Tibial nerve (tissue), 4 donors: ENCODE measurements at places on chromosomes 1 and 21.

DNA sequence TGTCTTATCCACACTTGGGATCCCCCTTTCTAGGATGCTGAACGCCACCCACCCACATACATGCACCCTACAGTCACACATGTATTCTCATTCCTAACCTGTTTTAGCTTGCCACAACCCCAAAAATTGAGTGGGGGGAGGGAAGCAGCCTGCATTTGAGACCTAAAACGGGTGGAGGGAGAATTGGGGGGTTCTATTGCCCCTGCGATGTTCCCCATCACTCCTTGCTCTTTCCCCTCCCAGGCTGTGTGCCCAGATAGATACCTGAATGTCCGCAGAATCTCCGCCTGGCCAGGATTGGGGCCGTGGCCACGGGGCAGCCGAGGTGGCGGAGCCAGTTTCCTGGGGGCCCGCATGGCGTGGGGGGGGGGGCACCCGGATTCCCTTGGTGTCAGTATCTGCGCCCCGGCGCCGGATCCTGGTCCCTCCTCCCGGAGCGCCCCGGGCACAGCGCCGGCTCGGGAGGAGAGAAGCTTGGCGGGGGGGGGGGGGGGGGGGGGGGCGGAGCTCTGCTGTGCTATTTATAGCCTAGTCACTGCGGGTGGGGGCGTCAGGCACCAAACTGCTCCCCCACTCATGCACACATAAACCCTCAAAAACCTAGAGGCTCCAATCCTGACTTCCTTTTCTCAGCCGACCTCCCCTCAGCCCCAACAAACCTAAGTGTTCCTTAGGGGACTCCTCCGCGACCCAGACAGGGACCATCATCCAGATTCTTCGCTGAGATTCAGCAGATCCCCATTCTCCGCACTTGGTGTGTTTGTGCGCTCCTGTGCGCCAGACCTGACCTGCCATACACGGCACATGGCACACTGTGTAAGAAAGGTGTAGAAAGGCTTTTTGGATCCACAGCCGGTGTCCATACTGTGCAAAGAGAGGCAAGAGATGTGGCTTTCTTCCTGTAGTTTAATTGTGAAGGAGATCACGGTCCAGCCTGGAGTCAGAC, 1.9 kb downstream of the ANKRD34A start:
- DNase-seq: no peak

- no peak for DNase-seq
Measured at GRCh38 chr1:43052786-43053439, 94.2 kb upstream of the SLC2A1 start.

- no peak for DNase-seq
Measured at GRCh38 chr1:183365676-183366075, 52.5 kb downstream of the NMNAT2 start.

DNA sequence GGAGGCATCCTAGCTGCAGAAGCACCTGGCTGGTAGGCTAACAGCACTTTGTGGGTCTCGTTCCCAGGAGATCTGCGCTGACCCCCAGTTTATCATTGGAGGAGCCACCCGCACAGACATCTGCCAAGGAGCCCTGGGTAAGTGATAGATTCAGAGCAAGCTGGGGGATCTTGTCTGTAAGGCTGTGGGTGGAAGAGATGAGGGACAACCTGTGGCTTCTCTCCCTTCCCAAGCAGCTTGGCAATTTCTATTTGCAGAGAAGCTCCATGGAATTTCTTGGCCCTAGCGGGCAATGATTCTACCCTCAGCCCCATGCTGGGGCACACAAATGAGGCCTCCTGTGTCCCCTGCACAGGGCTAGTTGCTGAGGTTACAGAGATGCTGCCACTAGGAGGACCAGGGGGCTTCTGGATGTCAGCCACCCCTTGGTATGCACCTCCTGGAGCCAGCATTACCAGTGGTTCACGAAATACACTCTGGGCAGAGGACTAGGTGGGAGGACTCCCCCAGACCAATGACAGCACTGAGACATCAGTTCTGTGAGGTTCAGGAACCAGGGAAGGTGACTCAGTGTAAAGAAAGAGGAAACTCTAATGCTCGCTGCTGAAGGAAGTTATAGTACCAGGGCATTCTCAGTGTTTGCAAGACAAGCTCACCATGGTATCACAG, 5.5 kb downstream of the CAPN2 start:
- no peak for DNase-seq

DNA sequence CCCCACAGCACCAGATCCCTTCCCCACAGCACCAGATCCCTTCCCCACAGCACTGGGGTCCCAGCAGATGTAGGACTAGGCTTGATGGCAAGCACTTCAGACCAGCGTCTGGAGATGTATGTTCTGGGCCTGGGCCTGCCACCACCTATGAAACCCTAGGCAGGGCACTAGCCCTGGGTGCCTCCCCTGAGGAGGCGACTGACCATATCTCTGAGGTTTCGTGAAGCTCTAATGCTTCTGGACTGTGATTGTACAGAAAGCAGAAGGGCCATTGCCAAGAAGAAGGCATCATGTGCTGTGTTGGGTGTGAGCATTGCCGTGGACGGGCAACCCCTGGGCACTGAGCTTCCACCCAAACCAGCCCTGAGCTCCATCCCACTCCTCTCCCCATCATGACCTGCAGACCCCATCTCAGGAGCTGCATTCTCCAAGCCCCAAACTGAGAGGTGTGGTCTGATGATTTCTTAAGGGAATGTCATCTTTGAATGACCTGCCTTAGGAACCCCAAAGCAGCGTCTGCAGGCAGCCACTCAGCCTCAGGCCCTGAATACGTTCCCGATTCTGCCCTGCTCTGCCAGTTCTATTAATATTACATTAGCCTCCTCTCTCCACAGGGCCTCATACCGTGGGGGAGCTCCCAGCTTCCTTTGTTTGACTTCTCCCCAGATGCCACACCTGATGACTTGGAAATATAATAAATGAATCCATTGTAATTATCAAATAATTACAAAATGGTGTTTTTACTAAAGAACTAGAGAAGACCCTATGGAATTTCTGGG, 163.4 kb downstream of the TRIM33 start:
- DNase-seq: no peak

DNA sequence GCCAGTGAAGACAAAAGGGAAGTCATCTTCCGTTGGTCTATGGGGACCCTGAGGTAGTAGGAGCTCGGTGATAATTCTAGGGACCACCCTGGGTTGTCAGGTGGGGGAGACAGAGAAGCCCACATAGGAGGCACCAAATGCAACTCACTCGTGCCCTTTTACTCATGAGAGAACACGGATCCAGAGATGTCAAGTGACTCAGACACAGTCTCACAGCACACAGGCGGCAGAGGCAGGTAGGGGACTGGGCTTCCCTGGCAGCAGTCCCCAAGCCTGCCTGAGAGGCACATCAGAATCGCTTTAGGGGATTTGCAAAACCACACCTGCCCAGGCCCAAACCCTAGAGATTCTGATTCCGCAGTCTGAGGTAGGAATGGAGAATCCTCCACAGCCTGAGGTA, 31.3 kb upstream of the RUNX3 start:
- DNase-seq: no peak

DNA sequence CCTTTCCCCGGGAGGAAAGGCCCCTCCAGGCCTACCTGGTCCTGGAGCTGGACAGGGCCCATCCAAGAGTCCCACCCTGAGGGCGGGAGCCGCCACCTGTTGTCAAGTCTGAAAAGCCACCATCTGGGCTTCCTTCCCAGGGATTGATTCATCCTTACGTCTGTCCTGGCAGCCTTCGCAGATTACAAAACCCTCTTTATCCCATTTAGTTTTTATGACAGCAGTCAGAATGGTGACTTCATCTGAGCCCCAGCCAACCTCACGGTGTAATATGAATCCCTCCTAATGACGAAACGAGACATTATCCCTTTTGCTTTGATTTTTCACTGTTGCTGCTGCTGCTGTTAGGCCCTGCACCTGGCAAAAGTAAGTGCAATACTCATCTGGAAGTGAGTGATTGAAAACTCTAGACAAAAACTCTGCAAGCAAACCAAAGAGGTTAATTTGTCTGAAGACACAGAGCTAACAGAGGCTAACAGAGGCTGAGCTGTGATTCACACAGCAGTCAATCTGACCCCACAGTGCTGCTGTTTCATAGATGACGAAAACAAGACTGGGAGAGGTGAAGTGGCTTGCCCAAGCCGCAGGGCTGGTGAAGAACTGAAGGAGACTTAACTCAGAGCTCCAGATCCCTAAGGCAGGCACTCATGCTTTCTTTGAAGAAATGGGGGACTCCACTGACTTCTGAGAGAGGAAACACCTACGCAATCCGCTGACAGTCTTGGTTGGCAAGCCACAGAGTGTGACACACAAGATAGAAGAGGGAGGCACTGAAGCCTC, 30.0 kb upstream of the S100A7 start:
- DNase-seq: peak; percentile 92

DNA sequence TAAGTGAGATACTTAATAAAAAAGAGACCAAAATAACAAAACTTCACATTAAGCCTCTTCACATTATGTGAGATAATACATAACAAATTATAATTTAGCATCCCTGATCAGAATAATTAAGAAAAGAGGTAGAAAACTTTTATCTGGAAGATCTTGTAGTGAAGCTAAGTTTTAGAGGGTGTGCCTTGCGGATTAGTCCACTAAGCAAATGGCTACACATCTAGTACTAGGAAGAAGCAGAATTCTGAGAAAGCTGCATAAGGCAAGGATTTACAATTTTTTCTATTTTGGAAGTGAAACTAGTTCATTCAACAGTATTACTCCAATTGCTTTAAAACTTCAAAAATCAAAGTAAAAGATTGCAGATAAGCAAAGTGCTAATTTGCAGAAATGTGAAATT, 3.5 kb downstream of the YOD1 start:
- no peak for DNase-seq
